ENCODE measurements at places on chromosomes 16 and 17.

GRCh38 chr16:31081428-31082351 is 7.1 kb downstream of the PRSS53 start:
- DNase-seq: no peak

- no peak for DNase-seq
These were observed 35.0 kb upstream of the ASIC2 start for GRCh38 chr17:33328129-33328528.

DNA sequence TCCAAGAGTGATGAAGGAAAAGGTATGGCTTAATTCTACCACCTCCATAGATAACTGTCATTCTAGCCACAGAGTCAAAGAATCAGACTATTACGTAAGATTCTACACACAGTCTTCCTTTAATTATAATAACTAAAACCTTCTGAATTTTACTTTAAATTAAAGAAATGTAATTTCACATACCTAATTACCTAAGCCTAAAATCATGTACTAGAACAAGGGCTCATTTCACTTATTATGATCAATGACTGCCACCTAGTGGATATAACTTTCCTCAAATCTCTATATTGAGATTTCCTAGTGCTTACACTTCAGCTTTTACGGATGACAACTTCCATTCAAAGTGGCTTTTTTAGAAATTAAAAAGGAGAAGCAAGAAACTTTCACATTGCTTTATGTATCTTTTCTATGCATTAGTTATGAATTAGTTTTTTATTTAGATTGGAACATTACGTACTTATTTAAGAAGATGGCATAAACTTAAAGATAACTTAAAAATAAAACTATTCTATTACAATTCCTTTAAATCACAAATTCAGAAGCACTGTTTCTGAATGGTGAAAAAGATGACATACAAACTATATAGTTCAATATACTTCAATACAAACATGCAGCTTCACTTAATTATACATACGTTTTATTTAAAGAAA is 18.2 kb upstream of the ABCA10 start:
- peak; percentile 18 for DNase-seq

- DNase-seq: no peak
These were observed 34.5 kb downstream of the ZDHHC7 start for GRCh38 chr16:84976644-84977400.

- no peak for DNase-seq
These were observed 28.7 kb upstream of the DNAI2 start for GRCh38 chr17:74245145-74245831.
